ENCODE measurements at places on chromosomes 7 and 10.

- no peak for DNase-seq
Observed at GRCh38 chr7:148276314-148277041, 314.1 kb upstream of the C7orf33 start.

DNA sequence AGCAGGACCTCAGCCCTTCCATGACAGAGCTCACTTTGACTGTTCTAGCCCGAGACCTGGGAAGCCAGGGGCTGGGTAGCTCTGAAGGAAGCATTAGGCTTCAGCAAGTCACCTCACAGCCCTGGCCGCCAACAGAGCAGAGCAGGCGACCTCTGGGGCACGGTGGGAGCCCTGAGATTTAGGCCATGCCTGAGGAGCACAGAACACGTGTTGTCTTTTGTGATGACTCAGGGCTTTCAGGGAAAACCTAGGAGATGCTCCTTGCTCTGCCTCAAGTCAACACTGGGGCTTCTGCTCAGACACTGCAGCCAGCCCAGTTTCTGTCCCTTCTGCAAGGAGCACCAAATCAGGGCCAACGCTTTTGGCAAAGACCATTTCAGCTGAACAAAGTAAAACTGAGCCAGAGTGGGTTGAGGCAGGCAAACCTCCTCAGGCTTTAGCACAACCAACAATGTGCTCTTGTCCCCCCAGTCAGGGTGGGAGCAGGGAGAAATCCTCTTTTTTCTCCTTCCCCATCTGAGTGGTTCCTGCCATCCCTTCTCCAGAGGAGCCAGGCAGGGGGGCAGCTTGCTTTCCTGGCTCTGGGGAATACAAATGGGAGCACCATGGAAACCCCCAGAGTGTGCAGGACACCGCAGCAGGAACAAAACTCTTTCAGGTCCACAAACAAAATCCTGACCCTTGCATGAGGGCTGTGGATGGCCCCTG, 14.4 kb downstream of the CAMK2G start:
- no peak for DNase-seq

- DNase-seq = no peak
Observed at GRCh38 chr10:110794808-110795207, 76.9 kb upstream of the PDCD4 start.

GRCh38 chr7:153847828-153848227, 204.4 kb upstream of the DPP6 start:
- DNase-seq = no peak

- DNase-seq = peak; percentile 39
Observed at GRCh38 chr10:86306628-86307278, 59.8 kb downstream of the GRID1 start.

GRCh38 chr7:85686401-85687181, 499.7 kb upstream of the SEMA3D start:
- no peak for DNase-seq

DNA sequence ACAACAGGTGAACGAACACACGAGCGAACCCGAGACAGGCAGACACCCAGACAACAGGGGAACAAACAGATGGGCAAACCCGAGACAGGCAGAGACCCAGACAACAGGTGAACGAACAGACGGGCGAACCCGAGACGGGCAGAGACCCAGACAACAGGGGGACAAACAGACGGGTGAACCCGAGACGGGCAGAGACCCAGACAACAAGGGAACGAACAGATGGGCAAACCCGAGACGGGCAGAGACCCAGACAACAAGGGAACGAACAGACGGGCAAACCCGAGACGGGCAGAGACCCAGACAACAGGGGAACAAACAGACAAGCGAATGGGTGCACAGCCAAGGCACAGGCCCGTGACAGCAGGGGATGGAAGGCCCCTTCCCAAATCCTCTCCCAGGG, 264.7 kb downstream of the ELFN1 start:
- no peak for DNase-seq

- no peak for DNase-seq
Observed at GRCh38 chr10:124566981-124567835, 105.6 kb downstream of the LHPP start.

DNA sequence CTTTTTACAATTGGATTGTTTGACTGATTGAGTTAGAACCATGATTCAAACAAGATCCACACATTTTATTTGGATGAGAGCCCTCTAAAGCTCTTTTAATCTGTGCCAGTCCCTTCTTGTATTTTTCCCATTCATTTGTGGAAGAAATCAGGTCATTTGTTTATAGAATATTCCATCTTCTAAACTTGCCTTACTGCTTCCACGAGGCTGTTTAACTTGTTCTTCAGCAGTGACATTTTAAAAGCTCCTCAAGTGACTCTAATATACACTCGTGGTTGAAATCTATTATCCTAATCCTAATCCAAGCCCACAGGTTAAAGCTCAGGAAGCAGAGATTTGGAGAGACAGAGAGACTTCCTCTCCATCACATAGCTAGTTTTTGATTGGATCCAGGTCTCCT, 155.4 kb upstream of the SVIL start:
- no peak for DNase-seq

DNA sequence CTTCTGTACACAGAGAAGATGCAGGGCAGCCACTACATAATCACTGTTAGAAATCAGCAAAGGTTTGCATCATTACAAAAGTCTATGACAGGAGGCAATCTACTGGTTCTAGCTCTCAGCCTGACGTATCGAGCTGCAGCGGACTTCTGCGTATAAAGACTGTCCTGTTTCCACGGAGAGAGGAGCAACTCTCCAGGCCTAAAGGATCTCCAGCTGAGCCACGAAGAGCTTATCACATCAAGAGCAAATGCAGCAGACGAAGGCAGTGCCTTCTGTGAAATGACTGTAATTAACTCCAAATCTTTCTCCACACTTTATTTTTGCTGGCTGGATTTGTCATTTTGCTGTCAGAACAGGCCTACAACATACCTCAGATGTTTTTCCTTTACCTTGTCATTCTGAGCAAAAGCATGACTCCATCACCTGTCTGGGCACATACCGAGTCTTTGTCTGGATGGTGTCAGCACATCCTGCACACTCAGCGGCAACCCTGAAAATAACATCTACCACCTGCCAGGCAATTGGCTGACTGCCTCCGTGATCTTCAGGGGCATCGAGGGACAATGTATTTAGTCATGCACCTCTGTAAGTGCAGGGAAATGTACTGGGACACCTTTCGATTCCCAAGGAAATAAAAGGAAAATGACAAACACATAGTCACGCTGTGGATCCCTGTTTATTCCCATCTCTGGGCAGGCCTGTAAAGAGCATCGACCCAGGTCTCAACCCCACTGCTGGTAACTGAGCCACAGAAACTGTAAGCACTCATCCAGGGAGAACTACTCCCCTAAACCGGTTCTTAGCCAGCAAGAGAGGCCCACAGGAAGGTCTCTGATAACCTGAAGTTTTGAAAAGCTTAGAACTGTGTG, 26.3 kb upstream of the SH3PXD2A start:
- no peak for DNase-seq

- no peak for DNase-seq
Observed at GRCh38 chr7:21134631-21135030, 293.3 kb upstream of the SP4 start.

DNA sequence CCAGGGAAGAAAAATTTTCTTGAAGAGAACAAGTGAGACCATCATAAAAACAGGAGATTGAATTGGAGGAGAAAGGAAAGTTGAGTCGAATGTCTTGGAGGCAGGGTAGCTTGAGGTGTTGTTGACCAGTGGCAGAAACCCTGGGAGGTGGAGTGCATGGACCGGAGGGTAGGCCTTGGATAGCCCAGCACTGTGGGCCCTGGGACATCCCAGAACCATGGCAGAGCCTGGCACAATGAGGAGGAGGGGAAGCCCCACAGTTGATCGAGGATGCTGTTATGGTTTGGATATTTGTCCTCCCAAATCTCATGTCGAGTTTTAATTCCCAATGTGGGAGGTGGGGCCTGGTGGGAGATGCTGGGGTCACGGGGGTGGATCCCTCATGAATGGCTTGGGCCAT, 157.1 kb downstream of the ITGA8 start:
- DNase-seq = no peak

DNA sequence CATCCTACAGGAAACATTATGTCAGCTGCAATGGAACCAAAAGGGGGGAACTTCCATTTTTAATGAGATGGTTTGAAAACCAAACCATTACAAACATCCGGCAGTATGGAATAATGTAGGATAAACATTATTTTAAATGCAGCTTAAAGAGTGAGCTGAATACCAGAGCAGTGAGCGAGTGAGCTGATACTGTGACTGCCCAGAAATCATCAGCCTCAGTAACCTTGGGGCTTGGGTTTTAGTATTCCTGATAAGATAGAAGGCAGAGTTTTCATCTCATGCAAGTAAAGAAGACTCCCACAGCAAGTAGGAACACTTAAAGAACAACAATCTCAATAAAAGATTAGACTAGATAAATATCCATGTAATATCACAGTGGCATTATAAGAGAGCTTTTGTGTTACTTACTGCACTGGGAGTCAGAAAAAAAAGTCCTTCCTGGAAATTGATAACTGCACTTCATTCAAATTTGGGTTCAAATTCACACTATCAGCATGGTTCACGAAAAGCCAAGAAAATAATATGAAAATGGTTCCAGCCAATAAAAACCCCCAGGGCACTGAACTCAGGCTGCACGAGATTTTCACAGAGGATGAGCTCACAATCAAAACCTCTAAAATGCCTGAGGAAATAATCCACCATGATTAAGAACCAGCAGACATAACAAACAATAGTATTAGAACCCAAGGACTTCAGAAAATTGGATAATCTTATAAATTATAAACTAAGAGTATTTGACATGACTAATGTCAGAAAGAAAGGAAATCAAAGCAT, 115.7 kb downstream of the MTPAP start:
- DNase-seq = no peak

GRCh38 chr7:23277359-23277989, 21.7 kb upstream of the MALSU1 start:
- peak; percentile 84 for DNase-seq

- DNase-seq = peak; percentile 93
Observed at GRCh38 chr7:100827330-100828226, at the start of gene EPHB4. EPHB4 (minus strand) TSS chr7:100827523; CDS start chr7:100827030, 493 bp downstream.

- DNase-seq = peak; percentile 76
Observed at GRCh38 chr10:55631071-55631654, 729.9 kb downstream of the ZWINT start.

DNA sequence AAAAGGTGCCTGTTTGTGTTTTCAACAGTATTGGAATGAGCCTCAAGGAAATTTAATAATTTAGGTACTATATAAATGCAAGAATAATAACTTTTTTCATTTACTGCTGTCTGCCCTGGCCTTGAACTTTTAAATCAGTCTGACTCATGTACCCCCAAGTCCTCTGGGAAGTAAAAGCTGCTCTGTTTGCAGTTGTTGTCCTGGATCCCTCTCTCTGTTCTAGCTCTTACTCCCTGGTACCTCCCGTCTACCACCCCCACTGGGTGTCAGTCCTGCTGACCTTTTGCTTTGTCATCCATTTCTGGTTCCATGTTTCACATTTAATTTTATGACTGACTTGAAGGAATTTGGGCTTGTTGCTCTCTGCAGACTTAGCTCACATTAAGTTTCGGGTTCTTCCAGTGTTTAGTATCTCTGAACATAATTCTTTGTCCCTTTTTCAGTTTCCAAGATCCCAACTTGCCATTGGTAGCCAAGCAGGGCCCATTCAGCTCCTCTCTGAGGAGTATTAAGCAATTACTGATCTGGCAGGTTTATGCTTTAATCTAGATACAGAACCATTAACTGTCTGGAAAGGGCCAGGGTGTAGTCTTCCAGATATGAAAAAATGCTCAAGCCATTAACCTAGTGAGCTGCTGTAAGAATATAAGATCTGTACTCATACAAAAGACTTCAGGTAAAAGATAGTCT, 208.7 kb upstream of the FAM3C start:
- no peak for DNase-seq

GRCh38 chr7:74722153-74722552, 51.7 kb upstream of the NCF1 start:
- DNase-seq = no peak

- peak; percentile 46 for DNase-seq
Observed at GRCh38 chr10:51422311-51423120, 276.9 kb downstream of the CSTF2T start.

- DNase-seq = peak; percentile 96
Observed at GRCh38 chr7:105581066-105581811, at the start of gene EFCAB10. EFCAB10 (minus strand) TSS chr7:105581493; CDS start chr7:105581463, 30 bp downstream.

- peak; percentile 97 for DNase-seq
Observed at GRCh38 chr7:134891262-134891695, 95.0 kb upstream of the AGBL3 start.

DNA sequence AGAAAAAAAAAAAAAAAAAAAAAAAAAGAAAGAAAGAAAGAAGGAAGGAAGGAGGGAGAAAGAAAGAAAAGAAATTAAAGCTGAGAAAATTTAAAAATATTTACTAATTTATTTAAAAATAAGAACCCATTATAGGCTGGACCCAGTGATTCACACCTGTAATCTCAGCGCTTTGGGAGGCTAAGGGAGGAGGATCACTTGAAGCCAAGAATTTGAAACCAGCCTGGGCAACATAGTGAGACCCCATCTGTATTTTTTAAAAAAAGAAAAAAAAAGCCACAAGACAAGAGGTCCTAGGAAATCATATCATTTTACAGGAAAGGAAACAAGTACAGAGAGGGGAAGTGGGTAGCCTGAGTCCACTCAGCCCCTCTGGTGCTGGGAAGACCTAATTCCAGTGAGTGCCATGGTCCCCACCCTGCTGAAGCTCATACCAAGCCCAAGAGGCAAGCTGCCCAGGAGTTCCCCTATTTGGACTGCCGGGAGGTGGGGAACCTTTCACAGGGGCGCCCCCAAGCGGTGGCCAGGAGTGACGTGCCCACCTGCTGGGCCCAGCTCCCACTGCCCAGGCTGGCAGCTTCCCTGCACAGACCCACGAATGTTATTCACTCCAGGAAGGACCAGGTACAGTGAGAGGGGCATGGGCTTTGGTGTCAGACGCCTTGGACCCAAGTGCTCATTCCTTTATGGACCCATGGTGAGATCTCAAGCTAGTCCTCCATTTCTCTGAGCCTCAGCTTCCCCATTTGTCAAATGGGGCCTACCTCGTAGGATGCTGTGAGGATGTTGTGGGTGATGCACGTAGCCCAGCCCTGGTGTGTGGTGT, 133.6 kb downstream of the ZMIZ1 start:
- DNase-seq = peak; percentile 64

DNA sequence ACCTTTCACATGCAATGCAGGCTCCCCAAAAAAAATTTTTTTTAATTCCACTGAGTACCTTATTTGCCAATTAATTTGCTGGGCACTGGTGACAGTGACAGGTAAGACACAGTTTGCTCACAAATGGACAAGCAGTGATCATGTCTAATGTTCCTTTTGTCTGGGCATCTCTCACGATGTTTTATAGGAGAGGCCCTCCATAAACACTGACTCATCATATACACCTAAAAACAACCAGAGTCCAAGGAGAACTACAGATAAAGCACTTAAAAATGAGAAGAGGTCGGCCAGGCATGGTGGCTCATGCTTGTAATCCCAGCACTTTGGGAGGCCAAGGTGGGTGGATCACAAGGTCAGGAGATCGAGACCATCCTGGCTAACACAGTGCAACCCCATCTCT, 105.1 kb downstream of the ATE1 start:
- DNase-seq = no peak

Measured in ACHN (cell line).